Cardiac muscle cell (in vitro differentiated cells and primary cell): ENCODE measurements at places on chromosomes 5 and 9. TPM values are rescaled to one million over a fixed set of nuclear protein-coding genes. Genes with fewer than 3 reads are reported as not detected.

The SPATA31A3 gene
- not detected in 2 replicates for total RNA-seq

DNA sequence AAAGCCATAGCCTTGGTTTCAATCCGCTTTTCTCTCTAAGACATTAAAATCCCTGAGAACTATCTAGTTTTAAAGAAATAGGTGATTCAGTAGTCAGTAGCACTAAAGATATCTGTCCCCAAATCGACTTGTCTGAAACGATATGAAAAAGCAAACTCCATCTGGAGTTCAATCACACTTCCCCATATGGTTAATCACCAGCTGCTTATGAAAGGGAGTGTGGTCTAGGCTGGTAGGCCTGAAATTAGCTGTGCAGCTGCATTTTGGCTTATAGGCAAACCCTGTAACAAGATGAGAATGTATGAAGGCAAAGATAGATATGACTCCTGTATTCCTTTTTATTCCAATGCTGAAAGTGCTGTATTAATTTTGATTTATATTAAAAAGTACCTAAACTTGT is 65.9 kb downstream of the DMRTA1 start:
- no peak for DNase-seq
- no peaks in the 10 kb centered on the region for H3K4me1 ChIP-seq
- H3K27me3 ChIP-seq, result no peaks in the 10 kb centered on the region

DNA sequence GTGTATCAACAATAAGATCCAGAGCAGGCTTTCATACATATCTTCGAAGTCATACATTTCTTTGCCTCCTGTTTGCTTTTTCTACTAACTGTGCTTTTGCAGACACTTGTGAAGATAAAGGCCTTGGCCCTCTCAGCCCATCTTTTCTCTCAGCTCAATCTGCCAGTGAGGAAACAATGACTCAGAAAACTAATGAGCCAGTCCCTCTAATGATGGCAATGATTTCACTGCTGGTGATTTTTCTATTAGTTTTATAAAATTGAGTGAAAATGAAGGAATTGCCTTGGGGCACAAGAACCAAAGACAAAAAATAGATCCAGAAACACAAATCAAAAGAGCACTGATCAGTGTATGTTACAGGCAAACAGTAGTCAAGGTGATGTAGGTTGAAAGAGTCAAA is 167.7 kb upstream of the PPP2R2B start:
- no peaks in the 10 kb centered on the region for H3K4me1 ChIP-seq
- no peaks in the 10 kb centered on the region for H3K36me3 ChIP-seq
- no peak overlapping the region for H3K4me3 ChIP-seq
- no peak overlapping the region for H3K27ac ChIP-seq
- H3K27me3 ChIP-seq, result no peaks in the 10 kb centered on the region
- DNase-seq, result no peak

The REEP2 gene
- 42.2 and 56.6 TPM in 2 replicates for total RNA-seq
